ENCODE measurements at places on chromosomes 5 and 9. TPM values are rescaled to one million over a fixed set of nuclear protein-coding genes. Genes with fewer than 3 reads are reported as not detected.

The SOWAHA gene
- 30.7 TPM for total RNA-seq

The STPG3 gene
- total RNA-seq = not detected

The WDR31 gene
- total RNA-seq = 3.5 TPM

DNA sequence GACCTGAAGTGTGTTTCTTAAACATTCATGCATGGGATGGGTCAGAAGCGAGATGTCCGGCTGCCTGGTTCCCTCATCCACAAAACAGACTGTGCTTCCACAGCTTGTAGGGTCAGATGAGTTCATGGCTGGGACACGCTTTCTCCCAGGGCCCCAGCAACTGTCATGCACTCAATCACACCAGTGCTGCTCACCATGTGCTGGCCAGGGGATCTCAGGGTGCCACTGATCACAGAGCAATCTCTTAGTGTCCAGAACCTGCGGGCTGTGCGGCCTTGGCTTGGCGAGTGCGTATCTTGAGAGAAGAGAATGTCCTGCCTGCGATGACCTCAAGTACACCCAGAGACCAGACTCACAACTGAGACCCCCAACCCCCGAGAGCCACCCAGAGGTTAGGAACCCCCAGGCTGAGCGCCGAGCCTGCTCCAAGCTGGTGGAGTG is 26.0 kb upstream of the FCN2 start:
- no peaks in the 10 kb centered on the region for H3K27me3 ChIP-seq
- H3K27ac ChIP-seq = no peak overlapping the region
- DNase-seq = no peak
- no peaks in the 10 kb centered on the region for H3K36me3 ChIP-seq
- H3K4me1 ChIP-seq = no peaks in the 10 kb centered on the region
- no peak overlapping the region for H3K4me3 ChIP-seq

DNA sequence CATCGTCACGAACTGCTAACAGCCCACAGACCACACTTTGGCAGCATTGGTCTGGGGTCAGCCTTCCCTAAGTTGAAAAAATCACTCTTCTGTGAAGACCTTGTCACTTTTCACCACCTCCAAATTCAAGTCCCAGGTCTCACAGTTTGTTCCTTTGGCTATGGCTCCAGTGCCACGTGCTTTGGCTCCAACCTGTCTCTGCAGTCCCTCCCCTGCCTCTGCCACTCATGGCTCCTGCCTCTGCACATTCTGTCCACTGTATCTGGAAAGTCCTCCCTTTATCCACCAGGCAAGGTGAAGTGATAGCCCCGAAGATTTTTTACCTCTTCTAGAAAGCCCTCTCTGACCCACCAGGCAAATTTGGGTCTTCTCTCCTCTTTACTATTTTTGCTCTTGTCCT is 5.3 kb downstream of the CKMT2 start:
- no peaks in the 10 kb centered on the region for H3K36me3 ChIP-seq
- H3K4me1 ChIP-seq = no peaks in the 10 kb centered on the region
- H3K4me3 ChIP-seq = no peak overlapping the region
- no peaks in the 10 kb centered on the region for H3K27me3 ChIP-seq
- H3K27ac ChIP-seq = no peak overlapping the region

- no peak overlapping the region for H3K27ac ChIP-seq
- H3K36me3 ChIP-seq = no peaks in the 10 kb centered on the region
- H3K4me1 ChIP-seq = no peaks in the 10 kb centered on the region
- H3K4me3 ChIP-seq = no peak overlapping the region
- H3K27me3 ChIP-seq = no peaks in the 10 kb centered on the region
Observed at GRCh38 chr5:98936948-98937715, 8.3 kb upstream of the CHD1 start.

DNA sequence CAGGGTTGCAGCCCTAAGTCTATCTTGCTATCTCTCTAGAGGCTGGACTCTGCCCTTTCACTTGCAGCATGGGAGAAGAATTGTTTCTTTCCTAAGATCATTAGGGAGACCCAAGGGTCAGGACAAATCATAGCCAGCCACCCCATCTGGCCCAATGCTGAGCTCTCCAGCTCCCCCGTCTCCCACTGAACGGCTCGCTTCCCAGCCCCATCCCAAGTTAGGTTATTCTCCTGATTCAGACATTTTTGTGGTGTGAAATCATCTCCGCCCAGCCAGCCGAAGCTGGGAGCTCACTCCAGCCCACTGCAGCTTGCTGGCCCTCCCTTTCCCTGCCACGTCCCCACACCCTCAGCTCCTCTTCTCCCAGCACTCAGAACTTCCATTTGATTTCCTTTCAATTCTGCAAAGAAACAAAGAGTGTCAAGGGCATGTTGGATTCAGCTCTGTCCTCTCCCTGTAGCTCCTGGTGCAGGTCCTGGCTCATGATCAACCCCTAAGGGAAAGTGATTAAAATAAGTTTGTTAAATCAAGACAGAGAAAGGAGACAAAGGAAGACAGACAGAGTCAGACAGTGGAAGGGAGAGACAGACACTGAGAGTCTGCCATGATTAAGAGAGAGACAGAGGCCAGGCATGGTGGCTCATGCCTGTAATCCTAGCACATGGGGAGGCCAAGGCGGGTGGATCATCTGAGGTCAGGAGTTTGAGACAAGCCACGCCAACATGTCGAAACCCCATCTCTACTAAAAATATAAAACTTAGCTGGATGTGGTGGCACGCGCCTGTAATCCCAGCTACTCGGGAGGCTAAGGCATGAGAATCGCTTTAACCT is 12.6 kb upstream of the SPARC start:
- no peaks in the 10 kb centered on the region for H3K27me3 ChIP-seq
- no peaks in the 10 kb centered on the region for H3K4me1 ChIP-seq
- DNase-seq = peak; percentile 49
